Stomach (tissue), 19 donors: ENCODE measurements at places on chromosomes 7 and 10. TPM values are rescaled to one million over a fixed set of nuclear protein-coding genes. Genes with fewer than 3 reads are reported as not detected.

GDI2 gene
- 135 TPM for total RNA-seq

DNA sequence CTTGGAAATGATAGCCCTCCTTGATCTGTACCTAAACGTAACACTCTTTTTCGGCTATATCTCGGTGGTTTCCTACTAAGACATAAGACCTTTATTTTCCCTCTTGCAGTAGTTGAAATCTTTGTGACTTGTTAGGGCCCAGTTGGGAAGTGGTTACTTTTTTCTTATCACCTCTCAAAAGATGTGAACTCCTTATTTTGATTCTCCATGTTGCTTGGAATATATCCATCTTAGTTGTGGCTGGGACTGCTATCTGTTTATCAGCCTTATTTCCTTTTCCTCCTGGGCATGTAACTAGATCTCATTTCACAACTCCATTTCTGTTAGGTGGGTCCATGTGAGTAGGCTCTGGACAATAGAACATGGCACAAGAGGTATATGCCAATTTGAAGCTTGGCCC is 4.1 kb upstream of the CPED1 start:
- H3K27me3 ChIP-seq: peaks cover 2% of the 10 kb centered on the region
- H3K4me1 ChIP-seq: no peaks in the 10 kb centered on the region
- H3K4me3 ChIP-seq: no peak overlapping the region
- no peaks in the 10 kb centered on the region for H3K36me3 ChIP-seq

- H3K27me3 ChIP-seq: no peaks in the 10 kb centered on the region
- H3K36me3 ChIP-seq: no peaks in the 10 kb centered on the region
- no peak for DNase-seq
These were observed 141.9 kb upstream of the RHEB start for GRCh38 chr7:151661587-151661986.

DNA sequence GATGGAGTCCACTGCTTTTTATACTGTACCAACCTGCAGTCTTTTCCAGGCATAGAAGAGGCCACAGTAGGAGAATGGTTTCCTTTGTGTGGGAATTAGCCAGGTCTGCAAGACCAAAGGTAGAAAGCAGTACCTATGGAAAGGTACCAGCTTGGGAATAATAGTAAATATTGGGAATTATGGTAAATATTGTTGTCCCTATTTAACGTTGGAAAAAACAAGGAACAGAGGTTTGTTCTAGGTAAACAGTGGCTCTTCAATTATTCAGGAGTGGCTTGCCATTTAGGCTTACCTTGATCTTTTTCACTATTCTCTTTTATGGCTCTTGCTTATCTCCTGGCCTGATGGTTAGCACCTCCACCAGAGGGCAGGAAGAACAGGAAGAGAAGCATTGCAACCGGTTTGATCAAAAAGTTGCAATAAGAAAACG is 43.9 kb upstream of the GSAP start:
- H3K27me3 ChIP-seq: no peaks in the 10 kb centered on the region
- H3K36me3 ChIP-seq: no peaks in the 10 kb centered on the region
- peak; percentile 26 for DNase-seq
- H3K4me1 ChIP-seq: peaks cover 17% of the 10 kb centered on the region
- H3K4me3 ChIP-seq: no peak overlapping the region

DNA sequence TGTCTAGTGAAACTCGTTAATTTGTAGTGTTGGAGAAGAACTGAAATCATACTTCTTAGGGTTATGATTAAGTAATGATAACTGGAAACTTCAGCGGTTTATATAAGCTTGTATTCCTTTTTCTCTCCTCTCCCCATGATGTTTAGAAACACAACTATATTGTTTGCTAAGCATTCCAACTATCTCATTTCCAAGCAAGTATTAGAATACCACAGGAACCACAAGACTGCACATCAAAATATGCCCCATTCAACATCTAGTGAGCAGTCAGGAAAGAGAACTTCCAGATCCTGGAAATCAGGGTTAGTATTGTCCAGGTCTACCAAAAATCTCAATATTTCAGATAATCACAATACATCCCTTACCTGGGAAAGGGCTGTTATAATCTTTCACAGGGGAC is 187.6 kb downstream of the CFTR start:
- no peaks in the 10 kb centered on the region for H3K4me1 ChIP-seq
- no peaks in the 10 kb centered on the region for H3K27me3 ChIP-seq
- H3K36me3 ChIP-seq: no peaks in the 10 kb centered on the region
- no peak overlapping the region for H3K27ac ChIP-seq

DNA sequence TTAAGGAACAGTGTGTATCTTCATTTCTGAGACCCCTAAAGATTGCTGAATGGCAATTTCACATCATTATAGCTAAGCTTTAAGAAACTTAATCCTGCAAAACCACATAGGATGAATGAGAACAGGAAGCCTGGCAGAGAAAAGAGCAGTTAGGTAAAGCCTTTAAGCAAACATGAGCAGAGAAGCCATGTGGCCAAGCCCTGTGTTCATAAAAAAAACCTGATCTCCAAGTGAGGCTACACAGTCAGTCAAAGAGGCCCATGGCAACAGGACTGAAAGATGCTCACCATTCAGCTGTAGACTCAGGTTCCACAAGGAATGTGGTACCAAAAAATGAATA is 9.3 kb downstream of the LIPA start:
- no peaks in the 10 kb centered on the region for H3K27me3 ChIP-seq
- H3K4me1 ChIP-seq: peaks cover 9% of the 10 kb centered on the region
- no peak for DNase-seq
- no peak overlapping the region for H3K4me3 ChIP-seq
- peak overlapping the region; percentile 18 for H3K27ac ChIP-seq

DNA sequence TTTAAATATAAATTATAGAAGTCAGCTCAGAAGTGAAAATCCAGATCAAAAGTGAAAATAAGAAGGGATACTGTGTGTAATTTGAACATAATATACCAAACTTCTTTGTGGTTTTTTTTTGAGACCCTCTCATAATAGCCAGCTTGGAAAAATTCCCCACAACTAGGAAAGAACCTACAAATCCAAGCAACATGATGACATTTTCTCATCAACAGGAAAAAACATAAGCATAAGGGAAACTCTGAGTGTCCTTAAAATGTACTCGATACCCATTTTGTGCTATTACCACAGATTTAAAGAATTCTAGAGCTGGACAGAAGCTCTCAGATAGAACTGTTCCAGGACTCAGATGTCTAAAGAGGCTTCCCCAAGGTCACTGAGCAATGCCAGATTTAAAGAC is 214.8 kb upstream of the KLF14 start:
- H3K27ac ChIP-seq: no peak overlapping the region
- H3K27me3 ChIP-seq: no peaks in the 10 kb centered on the region
- H3K36me3 ChIP-seq: peaks cover 45% of the 10 kb centered on the region
- H3K4me1 ChIP-seq: peaks cover 56% of the 10 kb centered on the region
- no peak for DNase-seq
- H3K4me3 ChIP-seq: no peak overlapping the region

- H3K4me1 ChIP-seq: peaks cover 32% of the 10 kb centered on the region
- H3K36me3 ChIP-seq: no peaks in the 10 kb centered on the region
- peak within 1 kb of the TSS; percentile 79 for H3K27ac ChIP-seq
- DNase-seq: peak; percentile 74
- H3K4me3 ChIP-seq: peak within 1 kb of the TSS; percentile 69
- no peaks in the 10 kb centered on the region for H3K27me3 ChIP-seq
These were observed at the start of gene PLXDC2 for GRCh38 chr10:19816411-19817230. Gene PLXDC2 (plus strand): TSS chr10:19816432.

GRCh38 chr10:71078454-71079145 is 133.8 kb upstream of the UNC5B start:
- DNase-seq: peak; percentile 17
- no peak overlapping the region for H3K27ac ChIP-seq
- H3K4me3 ChIP-seq: no peak overlapping the region

GRCh38 chr10:112361951-112362751 is 11.8 kb upstream of the ACSL5 start:
- no peak overlapping the region for H3K4me3 ChIP-seq
- H3K36me3 ChIP-seq: no peaks in the 10 kb centered on the region
- peaks cover 33% of the 10 kb centered on the region for H3K4me1 ChIP-seq
- DNase-seq: peak; percentile 33
- no peaks in the 10 kb centered on the region for H3K27me3 ChIP-seq

GRCh38 chr7:876972-877311 is 588 bp downstream of the GET4 start:
- H3K27ac ChIP-seq: peak overlapping the region; percentile 95
- peaks cover 87% of the 10 kb centered on the region for H3K4me1 ChIP-seq
- peak overlapping the region; percentile 86 for H3K4me3 ChIP-seq
- no peak for DNase-seq
- peaks cover 13% of the 10 kb centered on the region for H3K36me3 ChIP-seq

- no peak overlapping the region for H3K27ac ChIP-seq
- H3K4me3 ChIP-seq: no peak overlapping the region
- H3K36me3 ChIP-seq: no peaks in the 10 kb centered on the region
- H3K4me1 ChIP-seq: no peaks in the 10 kb centered on the region
- no peaks in the 10 kb centered on the region for H3K27me3 ChIP-seq
- no peak for DNase-seq
These were observed 18.6 kb upstream of the MTPN start for GRCh38 chr7:135995748-135996147.
